ENCODE measurements at places on chromosomes 5 and 9.

GRCh38 chr5:111681414-111682120 lies 75.4 kb downstream of the NREP start:
- no peak for DNase-seq

DNA sequence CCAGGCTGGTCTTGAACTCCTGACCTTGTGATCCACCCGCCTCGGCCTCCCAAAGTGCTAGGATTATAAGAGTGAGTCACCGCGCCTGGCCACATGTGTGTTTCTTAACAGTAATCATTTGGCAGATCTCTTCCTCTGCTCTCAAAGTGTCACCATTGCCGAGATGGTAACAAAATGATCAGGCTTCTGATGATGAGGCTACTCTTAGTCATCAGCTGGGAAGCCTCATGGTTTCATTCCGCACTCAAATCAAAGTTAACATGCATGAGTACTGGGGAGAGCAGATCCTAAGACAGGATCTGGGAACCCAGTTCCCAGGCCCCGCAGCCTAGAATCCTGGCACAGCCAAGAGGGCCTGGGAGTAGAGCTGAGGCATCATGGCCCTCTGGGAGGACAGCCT lies 27.4 kb downstream of the BARHL1 start:
- DNase-seq: no peak

DNA sequence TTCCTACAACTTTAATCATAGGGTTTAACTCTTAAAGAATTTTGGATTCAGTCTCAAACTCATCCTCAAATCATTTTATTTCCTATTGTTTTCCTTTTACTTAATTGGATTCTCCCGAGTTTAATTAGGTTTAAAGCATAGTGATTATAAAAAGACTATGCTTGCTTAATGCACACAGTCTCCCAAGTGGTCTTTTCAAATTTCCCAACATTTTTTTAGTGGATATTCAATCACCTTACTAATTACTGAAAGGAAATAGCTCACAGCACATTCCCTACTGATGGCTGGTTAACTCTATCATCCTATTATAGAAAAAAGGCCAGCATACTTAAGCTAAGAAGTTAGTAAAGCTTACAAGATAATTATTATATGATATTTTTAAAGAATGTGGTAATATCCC lies 170.6 kb downstream of the PRDM9 start:
- no peak for DNase-seq

- DNase-seq: no peak
Observed at GRCh38 chr5:42605490-42605889, 151.1 kb upstream of the CCDC152 start.

DNA sequence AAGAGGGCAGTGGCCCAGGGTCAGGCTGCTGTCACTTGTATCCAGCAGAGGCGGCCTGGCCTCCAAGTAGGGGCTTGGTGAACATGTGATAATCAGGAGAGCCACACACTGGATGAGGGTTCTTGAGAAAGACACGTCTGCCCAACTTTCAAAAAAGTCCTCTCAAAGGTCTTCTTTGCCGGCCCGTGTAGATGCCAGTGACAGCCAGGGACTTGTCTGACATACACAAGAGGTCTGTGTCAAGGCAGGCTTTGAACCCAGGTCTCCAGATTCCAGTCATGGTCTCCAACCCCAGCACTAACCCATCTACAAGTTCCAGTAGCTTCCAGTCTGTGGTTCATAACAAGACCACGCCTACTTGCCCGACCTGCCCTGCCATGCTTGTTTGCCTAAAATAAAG lies 7.9 kb upstream of the AMBP start:
- DNase-seq: no peak

- no peak for DNase-seq
Observed at GRCh38 chr5:137466889-137467288, 32.2 kb downstream of the SPOCK1 start.
